ENCODE measurements at places on chromosomes 2 and 18.

DNA sequence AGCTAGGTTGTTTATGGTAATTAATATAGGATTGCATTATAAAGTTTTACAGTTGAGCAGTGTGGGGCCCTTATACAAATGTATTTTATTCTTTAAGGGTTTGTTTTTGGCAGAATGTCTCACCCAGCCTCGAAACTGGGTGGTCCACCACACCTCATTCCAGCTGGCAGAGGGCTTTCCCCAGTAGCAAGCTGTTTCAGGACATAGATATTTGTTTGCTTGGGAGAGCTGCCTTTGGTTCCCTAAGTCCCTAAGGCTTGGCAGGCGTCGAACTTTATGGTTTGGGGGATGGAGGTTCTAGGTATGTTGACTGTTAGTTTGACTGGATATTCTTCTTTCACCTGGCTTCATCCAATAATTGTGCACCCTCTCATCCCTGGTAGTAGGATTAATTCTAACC lies 205.9 kb downstream of the KCNS3 start:
- no peak for DNase-seq

- DNase-seq = no peak
These were observed 145.9 kb upstream of the REV1 start for GRCh38 chr2:99635710-99636109.

- no peak for DNase-seq
These were observed 34.6 kb upstream of the ACKR3 start for GRCh38 chr2:236535024-236535423.

DNA sequence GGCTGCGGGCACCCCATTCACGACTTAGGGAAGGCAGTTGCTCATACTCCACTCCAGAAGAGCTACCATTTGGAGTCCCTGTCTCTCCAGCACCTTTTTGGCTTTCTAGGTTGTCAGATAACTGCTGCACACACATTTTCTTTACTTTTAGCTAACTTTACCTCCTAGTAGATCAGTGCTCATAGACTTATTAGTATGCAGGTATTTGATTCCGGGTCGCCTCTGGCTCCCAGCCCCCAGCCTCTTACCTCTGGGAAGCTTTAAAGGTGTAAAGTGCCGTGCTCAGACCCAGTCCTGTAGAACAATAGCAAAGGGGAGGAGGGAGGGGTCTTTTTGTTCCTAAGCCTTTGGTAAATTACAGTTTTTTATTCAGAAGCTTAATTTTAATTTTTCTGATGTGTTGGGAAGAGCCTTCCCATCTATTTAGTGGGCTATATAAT lies 102.9 kb downstream of the SPTBN1 start:
- DNase-seq = no peak

DNA sequence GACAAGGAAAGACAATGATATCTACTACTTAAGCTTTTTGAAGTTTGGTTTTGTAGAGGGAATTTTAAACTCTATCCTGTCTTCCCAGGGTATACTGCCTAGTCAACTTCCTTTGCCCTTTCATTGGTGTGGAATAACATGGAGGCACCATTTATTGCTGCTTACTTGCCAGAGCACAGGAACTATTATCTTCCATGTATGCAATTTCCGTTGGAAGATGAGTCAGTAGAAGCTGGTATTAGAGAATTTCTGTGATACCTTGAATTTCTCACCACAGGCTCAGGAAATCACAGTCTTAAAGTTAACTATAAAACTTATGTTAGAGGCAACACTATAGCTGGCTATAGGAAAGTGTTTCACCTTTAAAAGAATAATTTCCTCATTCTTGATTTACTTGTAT lies 40.9 kb upstream of the RGPD4 start:
- DNase-seq = no peak

- DNase-seq = no peak
These were observed 225.5 kb upstream of the TMEM200C start for GRCh38 chr18:6120820-6121279.

DNA sequence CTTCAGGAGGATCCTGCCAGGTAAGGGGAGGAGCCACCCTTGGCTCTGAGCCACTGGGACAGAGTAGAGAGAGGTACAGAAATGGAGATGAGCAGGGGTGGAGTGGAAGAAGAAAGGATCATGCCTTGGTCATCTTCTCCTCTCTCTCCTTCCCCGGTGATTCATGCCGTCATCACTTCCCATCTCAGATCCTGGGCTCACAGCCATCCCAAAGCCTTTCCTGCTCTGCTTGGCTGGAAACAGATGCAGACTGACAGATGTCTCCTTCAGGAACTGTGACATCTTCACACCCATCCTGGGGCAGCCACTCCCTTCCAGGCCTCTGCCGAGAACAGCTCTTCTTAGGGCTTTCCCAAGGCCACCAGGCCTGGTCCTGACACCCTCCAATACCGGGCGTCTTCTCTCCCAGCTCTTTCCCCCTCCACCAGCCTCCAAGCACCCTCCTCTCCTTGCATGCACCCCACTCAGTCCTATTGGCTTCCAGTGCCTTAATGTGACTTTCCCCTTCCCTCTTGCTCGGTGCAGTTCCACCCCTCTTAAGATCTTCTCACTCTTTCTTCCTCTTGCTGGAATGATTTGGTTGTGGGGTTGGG lies 58.3 kb upstream of the TNP1 start:
- no peak for DNase-seq

DNA sequence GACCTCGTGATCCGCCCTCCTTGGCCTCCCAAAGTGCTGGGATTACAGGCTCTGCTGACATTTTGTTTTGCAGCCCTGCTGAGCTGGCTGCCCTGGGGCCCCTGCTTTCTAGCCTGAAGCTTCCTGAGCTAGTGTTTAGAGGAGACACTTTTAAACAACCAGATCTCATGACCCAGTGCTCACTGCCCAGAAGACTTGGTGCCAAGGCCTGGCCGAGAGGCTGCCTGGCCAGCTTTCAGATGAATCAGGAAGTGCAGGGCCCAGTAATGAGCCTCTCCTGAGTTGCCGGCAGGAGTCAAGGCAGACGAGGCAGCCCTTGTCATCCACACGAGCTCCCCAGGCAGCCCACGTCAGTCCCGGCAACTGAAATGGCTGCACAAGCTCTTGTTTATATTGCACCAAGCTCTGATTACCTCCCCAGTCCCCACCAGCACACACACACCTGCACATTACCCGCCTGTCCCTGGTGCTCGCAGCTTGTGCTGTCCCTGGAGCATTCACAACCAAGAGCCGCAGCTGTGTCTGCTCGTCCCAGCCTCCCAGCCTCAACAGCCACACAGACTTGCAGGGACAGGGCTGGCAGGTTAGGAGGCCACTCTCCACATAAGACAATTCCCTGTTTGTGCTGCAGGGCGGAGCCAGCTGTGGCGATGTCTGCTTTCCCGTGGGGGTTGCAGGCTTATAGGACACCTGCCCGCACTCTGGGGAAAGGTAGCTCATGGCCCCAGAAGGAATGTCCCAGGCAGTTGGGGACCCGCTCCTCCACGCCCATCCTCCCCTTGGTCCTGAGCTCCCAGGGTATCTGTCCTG lies 331.2 kb upstream of the MYT1L start:
- no peak for DNase-seq

DNA sequence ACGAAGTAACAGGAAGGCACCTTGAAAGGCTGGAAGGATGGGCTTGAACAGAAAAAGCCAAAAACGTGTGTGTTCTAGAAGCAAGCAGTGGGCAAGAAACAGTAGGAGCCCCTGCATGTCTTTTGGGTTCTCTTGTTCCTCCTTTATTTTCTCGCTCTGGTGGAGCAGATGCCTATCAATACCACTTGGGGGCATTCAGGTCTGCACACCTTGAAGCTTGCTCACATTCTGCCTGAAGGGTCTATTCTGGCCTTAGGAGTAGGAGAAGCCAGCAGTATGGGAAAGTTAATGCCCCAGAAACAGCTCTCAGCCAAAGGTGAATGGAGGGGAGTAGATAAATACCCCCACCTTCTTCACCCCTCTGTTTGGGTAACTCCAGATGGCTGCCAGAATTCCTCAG lies 204.5 kb downstream of the TXNL1 start:
- no peak for DNase-seq

DNA sequence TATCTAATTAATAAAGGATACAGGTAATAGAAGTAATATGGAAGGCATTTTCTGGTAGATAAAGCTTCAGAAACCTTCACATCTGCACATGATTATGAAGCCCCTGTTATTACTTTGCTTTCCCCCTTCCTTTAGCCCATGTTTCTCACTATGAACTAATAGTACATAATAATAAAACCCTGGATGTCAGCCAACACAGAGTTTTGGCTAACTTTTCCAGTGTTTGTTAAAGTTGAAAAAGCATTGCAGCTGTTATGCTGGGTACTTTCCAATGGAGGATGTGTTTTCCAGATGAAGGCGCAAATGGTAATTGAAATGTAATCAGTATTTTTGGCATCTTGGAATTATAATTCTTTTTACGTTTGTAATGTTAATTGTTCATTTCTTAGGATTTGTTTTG lies 43.5 kb downstream of the SPTBN1 start:
- DNase-seq = no peak

DNA sequence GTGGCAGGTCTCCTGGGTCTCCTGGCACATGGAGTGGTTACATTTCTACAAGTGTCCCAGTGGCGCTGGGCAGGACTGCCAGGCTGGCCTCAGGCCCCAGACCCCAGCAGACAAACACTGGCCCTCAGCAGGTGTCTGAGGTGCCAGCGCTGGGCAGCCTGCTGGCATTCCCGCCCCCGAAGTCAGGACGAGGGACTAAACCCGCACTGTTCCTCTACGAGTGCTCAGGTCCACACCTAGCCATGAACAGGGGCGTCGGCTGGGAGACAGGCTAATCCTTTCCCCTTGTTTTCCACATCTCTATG lies 12.8 kb downstream of the SNED1 start:
- no peak for DNase-seq

DNA sequence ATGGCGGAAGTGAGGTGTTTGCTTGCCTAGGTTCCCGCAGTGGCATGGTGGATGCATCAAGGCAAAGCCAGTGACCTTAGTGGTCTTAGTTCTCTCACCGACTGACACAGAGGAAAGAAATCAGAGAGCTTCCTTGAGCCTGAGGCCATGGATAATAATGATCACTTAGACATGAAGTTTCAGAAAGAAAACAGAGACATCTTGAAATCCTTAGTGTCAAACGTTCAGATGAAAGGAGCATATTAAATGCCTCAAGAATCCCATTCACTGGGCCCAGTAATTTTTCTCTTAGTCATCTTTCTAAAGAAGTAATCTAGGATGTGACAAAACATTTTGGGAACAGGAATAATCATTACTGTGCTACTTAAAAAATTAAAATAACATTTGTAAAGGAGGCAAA lies 35.2 kb downstream of the COPS8 start:
- DNase-seq = no peak

- DNase-seq = no peak
These were observed 21.9 kb upstream of the DNAJC10 start for GRCh38 chr2:182694189-182694588.

- DNase-seq = no peak
These were observed 3.7 kb upstream of the SP100 start for GRCh38 chr2:230412371-230412711.

- DNase-seq = peak; percentile 8
These were observed 154.3 kb downstream of the EIPR1 start for GRCh38 chr2:3223080-3223923.

GRCh38 chr2:211132573-211132972 lies 576.2 kb downstream of the CPS1 start:
- no peak for DNase-seq

DNA sequence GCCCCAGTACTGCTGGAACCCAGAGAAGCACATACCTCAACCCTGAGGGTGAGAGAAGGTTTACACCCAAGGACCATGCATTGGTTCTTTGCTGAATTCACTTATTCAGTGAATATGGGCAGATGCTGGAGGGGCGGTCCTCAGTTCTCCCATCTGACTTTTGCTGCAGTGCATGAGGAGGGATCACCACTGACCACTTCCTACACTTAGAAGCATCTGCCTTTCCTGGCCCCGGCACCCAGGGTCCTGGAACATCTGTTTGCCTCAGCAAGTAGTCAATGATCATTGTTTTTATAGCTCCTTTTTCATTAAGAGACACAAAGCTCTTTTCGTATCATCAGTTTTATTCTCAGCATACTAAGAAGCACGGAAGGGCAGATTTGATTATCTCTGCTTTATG lies 211.4 kb downstream of the SH3RF3 start:
- no peak for DNase-seq

DNA sequence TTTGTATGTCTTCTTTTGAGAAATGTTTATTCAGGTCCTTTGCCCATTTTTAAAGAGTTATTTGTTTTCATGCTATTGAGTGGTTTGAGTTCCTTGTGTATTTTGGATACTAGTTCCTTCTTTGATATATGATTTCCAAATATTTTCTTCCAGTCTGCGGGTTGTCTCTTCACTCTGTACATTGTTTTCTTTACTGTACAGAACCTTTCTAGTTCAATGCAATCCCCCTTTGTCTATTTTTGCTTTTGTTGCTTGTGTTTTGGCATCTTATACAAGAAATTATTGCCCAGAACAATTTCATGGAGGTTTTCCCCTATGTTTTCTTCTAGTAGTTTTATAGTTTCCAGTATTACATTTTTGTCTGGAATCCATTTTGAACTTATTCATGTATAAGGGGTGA lies 62.5 kb upstream of the ACVR1C start:
- DNase-seq = no peak

GRCh38 chr2:47741101-47741500 lies 41.8 kb upstream of the MSH6 start:
- DNase-seq = no peak

- no peak for DNase-seq
These were observed 36.2 kb upstream of the RHOB start for GRCh38 chr2:20410556-20411277.

GRCh38 chr2:20432714-20433113 lies 14.2 kb upstream of the RHOB start:
- no peak for DNase-seq

- DNase-seq = no peak
These were observed 84.1 kb downstream of the RBMS1 start for GRCh38 chr2:160409480-160409879.

- no peak for DNase-seq
These were observed 24.4 kb upstream of the ITM2C start for GRCh38 chr2:230840301-230840700.

- no peak for DNase-seq
These were observed 110.9 kb downstream of the FAM161A start for GRCh38 chr2:61742955-61743354.

GRCh38 chr2:153589586-153589985 lies 111.0 kb upstream of the RPRM start:
- DNase-seq = no peak

GRCh38 chr2:234596696-234597575 lies 100.1 kb upstream of the ARL4C start:
- DNase-seq = no peak

- DNase-seq = no peak
These were observed 67.8 kb upstream of the ST6GAL2 start for GRCh38 chr2:106953779-106954178.
